Activated CD8-positive, alpha-beta T cell treated with anti-CD3 and anti-CD28 coated beads for 36 hours (primary cell): ENCODE measurements at places on chromosomes 7 and 10. TPM values are rescaled to one million over a fixed set of nuclear protein-coding genes. Genes with fewer than 3 reads are reported as not detected.
A peak's percentile ranks its signal among the peaks of the same experiment; 100 is the strongest.

DNA sequence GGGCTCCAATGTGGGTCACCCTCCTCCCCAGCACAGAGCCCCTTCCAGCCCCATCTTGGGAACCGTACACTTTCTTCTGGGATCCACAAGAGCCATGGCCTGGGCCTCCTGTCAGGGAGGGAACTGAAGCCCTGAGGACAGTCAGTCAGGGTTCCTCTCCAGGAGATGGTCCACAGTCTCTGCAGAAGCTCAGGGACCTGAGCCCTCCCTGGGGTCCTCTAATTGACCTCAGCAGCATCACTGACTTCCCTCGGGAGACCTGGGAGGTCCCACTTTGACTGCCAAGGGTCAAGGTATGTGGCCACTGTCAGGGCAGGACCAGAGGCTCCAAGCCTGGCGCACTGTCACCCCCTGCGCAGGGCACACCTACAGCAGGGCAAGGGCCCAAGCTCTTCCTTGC lies 32.3 kb downstream of the NOD1 start:
- no peak for DNase-seq
- no peak overlapping the region for H3K27ac ChIP-seq
- H3K27me3 ChIP-seq = no peaks in the 10 kb centered on the region
- peaks cover 3% of the 10 kb centered on the region for H3K4me1 ChIP-seq
- H3K36me3 ChIP-seq = peaks cover 6% of the 10 kb centered on the region
- H3K4me3 ChIP-seq = no peak overlapping the region

DNA sequence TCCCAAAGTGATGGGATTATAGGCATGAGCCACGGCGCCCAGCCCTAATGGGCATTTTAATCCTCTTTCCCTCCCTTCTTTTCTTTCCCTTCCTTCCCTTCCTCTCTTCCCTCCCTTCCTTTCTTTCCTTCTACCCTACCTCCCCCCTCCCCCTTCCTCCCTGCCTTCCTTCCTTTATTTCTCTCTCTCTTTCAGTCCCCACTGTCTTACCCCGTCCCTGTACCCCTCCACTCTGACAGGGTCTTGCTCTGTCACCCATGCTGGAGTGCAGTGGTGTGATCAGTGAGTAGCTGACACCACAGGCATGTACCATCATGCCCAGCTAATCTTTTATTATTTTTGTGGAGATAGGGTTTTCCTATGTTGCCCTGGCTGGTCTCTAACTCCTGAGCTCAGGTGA lies 24.2 kb downstream of the LCOR start:
- no peaks in the 10 kb centered on the region for H3K27me3 ChIP-seq
- DNase-seq = no peak
- no peak overlapping the region for H3K27ac ChIP-seq
- no peak overlapping the region for H3K4me3 ChIP-seq
- H3K36me3 ChIP-seq = peaks cover 30% of the 10 kb centered on the region

- H3K27me3 ChIP-seq = peaks cover 1% of the 10 kb centered on the region
- DNase-seq = no peak
- no peak overlapping the region for H3K27ac ChIP-seq
- no peak overlapping the region for H3K4me3 ChIP-seq
Observed at GRCh38 chr10:70558295-70558694, 44.2 kb downstream of the PRF1 start.

DNA sequence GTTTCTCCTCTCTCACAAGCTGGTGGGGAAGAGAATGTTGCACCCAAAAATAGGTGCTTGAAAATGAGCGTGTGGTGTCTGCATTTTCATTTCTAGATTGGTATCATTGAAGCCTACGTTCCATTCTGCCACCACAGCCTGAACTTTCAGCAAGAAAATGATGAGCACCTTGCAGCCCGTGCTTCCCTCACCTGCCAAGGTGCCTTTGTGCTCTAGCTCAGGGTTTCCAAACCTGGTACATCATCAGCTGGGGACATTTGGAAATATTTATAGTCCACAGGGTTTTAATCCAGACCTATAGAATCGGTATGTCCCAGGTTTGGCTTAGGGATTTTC lies 701.2 kb downstream of the AUTS2 start:
- H3K27me3 ChIP-seq = no peaks in the 10 kb centered on the region
- no peaks in the 10 kb centered on the region for H3K36me3 ChIP-seq
- H3K4me3 ChIP-seq = no peak overlapping the region
- H3K27ac ChIP-seq = no peak overlapping the region

DNA sequence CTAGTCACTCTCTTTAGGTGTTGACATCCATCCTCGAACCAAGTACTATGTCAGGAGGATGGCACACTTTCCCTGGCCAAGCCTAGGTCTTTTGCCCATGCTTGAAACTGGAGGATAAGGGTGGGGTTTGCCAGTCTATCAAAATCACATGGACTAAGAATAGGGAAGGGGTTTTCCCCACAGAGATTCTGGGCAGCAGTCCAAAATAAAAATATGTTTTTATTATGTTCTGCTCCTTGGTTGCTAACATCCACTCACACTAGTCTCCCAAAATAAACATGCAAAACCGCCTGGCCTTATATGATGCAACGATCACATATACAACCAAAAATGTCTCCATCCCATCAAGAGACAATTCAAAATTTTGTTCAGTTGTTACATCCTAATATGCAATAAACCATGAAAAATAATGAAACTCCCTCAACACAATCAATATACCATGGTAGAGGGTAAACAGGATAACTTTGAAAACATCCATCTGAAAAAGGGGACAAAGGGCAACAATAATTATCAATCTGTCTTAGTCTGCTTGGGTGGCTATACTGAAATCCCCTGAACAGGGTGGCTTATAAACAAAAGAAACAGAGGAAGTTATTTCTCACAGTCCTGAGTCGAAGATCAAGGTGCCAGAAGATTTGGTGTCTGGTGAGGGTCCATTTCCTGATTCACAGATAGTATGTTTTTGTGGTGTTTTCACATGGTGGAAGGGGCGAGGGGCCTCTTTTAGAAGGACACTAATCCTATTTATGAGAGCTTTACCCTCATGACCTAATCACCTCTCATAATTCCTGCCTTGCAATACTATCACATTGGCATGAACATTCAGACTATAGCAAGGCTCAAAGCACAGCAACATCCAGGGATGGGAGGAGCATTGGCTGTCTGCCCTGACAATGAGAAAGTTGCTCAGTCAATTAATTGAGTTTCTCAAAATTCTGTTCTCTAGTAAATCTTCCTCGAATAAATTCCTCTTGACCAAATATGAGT lies 159.3 kb downstream of the ETV1 start:
- H3K36me3 ChIP-seq = no peaks in the 10 kb centered on the region
- no peaks in the 10 kb centered on the region for H3K27me3 ChIP-seq
- DNase-seq = no peak
- no peak overlapping the region for H3K27ac ChIP-seq
- no peak overlapping the region for H3K4me3 ChIP-seq

DNA sequence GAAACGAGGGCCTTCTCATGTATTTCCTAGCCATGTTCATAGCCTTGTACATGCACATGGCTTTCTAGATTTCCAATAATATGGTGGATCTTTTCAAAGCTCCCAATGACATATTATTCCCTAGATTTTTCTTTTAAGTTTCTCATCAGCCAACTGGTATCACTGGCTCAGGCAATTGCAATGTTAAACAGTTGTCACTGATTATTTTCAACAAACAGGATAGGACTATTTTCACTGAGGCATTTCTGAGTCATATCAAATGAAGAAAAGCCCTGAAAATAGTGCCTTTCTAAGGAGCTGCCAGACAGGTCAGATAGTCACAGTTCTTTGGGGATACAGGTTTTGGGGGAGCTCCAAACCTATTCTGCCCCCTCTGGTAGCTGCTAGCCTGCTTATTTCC lies 4.5 kb upstream of the LMTK2 start:
- peaks cover 14% of the 10 kb centered on the region for H3K27me3 ChIP-seq
- H3K36me3 ChIP-seq = peaks cover 5% of the 10 kb centered on the region
- no peak overlapping the region for H3K27ac ChIP-seq
- no peak for DNase-seq

- no peaks in the 10 kb centered on the region for H3K27me3 ChIP-seq
- no peak for DNase-seq
- no peak overlapping the region for H3K27ac ChIP-seq
- peaks cover 10% of the 10 kb centered on the region for H3K36me3 ChIP-seq
Observed at GRCh38 chr10:68496072-68496471, 24.3 kb upstream of the DNA2 start.

DNA sequence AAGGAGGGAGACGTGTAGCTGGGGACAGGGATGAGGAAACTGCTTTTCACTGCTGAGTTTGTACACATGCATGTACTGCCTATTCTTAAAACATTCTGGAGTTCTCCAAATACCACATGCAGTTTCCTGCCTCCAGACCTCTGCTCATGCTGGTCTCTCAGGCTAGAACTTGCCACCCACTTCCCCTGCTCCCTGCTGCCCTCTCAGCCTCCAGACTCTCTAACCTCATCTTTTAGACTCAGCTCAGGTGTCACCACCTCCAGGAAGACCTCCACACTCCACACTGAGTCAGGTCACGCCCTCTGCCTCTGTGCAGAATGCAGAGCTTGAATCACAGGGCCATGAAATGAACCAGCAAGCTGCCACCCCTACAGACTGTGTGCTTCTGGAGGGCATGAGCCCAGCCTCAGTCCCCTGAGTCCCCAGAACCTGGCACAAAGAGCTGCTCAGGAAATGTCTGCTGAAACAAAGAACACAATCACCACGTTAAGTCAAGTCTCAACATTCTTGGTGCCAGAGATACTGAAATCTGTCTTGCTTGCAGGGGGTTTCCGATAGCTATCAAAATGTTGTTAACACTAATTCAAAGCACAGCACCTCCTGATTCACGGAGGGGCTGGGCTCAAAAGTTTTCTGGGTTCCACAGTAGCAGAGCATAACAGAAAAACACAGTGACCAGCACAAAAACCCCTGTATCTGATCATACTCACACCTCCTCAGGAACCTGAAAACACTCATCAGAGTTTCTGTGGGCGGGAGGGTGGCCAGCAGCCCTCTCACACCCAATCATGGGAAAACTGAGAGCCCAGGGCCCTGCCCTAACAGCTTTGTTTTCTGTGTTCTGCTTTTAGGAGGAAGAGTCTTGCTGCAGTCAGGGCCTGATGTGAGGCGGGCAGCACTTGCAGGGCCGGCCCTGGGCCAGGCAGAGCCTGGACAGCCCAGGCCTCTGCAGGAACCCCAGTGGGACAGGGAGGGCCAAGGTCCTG lies 21.1 kb downstream of the FAM53B start:
- DNase-seq = peak; percentile 84
- H3K4me3 ChIP-seq = peak overlapping the region; percentile 30
- H3K27ac ChIP-seq = peak overlapping the region; percentile 91
- H3K4me1 ChIP-seq = peaks cover 82% of the 10 kb centered on the region
- H3K36me3 ChIP-seq = peaks cover 3% of the 10 kb centered on the region
- H3K27me3 ChIP-seq = no peaks in the 10 kb centered on the region

- no peaks in the 10 kb centered on the region for H3K27me3 ChIP-seq
- DNase-seq = no peak
- H3K36me3 ChIP-seq = no peaks in the 10 kb centered on the region
Observed at GRCh38 chr10:3832022-3832786, 47.2 kb upstream of the KLF6 start.

DNA sequence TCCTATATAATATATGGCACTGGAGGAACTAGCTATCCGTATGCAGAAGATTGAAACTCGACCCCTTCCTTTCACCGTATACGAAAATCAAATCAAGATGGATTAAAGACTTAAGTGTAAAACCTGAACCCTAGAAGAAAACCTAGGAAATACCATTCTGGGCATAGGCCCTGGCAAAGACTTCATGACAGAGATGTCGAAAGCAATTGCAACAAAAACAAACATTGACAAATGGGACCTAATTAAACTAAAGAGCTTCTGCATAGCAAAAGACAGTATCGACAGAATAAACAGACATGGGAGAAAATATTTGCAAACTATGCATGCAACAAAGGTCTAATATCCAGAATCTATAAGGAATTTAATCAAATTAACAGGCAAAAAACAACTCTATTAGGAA lies 61.4 kb upstream of the HDAC9 start:
- peaks cover 2% of the 10 kb centered on the region for H3K4me1 ChIP-seq
- no peak overlapping the region for H3K27ac ChIP-seq
- no peaks in the 10 kb centered on the region for H3K36me3 ChIP-seq
- no peaks in the 10 kb centered on the region for H3K27me3 ChIP-seq

Gene KCND2
- not detected for total RNA-seq
